ENCODE measurements at places on chromosomes 2 and 18.
A peak's percentile ranks its signal among the peaks of the same experiment; 100 is the strongest.

DNA sequence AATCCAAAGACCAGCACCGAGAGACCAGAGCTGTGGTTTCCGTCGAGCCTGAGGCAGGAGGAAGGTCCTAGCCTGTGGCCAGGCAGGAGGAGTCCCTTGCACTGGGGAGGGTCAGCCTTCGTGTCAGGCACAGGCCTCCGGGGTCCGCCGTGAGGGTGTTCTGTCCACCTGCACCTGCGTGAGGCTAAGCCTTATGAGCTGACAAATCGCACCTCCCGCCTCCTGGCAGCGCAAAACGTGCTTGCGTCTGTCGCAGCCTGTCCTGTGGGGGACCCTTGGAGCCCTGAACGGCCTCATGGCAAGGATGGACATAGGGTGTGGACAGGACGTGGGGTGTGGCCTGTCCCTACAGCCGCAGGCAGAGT, 73.3 kb downstream of the KCNG2 start:
- DNase-seq, result no peak

DNA sequence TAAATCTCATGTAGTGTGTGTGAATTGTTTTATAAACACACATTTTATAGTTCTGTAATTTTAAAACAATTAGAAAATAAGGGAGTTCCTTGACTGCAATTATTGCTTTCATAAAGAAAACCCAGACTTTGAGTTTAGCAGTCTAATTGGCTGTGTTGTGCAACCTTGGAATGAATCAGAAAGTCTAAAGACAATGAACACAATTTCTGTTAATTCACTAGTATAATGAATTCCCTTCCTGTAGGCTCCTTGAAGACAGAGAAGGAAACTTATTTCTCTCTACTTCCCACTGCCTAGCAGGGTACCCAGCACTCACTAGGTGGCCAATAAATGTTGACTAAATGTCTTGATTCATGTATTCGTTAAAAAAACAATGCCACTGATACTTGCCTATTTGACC, 79.9 kb downstream of the ANTXR1 start:
- no peak for DNase-seq

DNA sequence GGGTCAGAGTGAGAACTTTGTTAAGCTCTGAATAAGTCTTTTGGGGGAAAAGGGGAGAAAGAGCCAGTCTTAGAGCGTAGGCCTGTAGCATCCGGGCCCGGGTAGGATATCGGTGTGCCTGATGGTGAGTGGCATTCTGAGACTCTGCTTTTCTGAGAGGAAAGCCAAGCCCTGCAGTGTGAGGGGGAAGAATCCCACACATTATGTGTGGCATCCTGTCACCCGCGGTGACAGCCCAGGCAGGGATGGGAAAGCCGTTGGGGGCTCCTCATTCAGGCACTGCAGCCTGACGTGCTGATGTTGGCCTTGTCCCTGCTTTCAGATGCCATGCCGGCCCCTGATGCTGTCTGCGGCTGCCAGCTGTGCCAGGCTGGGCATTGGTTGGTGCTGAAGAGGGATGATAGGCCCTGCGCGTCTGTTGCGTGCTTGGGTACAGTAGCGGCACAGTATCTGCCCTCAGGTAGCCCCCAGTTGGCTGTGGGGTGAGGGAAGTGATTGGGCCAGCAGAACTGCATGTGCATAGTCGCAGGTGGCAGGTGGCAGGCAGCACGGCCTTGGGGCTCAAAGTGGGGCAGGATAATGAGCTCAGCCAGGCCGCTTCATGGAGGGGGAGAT, 37.6 kb downstream of the GLI2 start:
- no peak for DNase-seq

DNA sequence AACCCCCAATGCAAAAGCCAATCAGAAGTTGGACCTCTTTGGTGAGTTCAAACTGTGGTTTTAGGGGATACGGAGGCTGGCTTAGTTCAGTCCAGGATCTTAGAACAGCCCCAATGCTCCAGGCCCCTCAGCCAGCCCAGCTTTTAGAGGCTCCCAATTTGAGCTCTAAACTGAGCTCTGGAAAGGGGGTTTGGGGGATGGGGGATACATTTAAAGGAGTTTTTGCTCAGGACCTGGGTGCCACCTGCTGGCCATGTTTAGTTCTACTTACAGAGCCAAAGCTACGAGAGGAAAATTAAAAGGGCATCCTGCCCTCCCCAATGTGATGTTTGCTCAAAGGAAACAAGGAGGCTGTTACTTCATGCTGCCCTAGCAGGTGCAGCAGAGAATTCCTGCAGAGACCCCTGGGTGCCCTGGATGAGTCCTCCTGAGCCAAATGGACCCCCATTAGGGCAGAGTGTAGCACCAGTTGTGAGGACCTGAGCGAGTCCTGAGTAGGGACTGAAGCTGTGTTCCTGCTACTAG, 15.9 kb upstream of the TMEM214 start:
- DNase-seq, result peak; percentile 78

GRCh38 chr18:30999887-31000628, 42.5 kb downstream of the DSC3 start:
- DNase-seq, result no peak

GRCh38 chr18:12433829-12434540, 26.3 kb downstream of the PRELID3A start:
- no peak for DNase-seq

DNA sequence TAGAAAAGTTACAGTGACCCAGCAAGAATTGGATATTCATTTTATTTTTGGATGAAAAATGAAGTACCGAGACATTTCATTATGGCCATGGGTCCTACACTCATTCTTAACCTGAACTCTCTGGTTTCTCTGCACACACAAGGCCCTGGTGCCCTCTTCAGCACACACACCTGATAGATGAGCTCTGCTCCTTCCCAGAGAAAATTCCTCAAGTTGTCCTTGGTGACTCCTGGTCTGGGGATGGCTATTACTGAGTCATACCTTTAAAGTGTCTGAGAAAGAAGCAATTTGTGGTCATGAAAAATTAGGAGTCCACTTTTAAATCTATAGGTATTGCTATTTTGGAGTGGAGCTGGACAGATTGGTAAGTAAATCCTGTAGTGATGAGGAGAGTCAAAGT, 311.5 kb downstream of the CDH2 start:
- peak; percentile 19 for DNase-seq

DNA sequence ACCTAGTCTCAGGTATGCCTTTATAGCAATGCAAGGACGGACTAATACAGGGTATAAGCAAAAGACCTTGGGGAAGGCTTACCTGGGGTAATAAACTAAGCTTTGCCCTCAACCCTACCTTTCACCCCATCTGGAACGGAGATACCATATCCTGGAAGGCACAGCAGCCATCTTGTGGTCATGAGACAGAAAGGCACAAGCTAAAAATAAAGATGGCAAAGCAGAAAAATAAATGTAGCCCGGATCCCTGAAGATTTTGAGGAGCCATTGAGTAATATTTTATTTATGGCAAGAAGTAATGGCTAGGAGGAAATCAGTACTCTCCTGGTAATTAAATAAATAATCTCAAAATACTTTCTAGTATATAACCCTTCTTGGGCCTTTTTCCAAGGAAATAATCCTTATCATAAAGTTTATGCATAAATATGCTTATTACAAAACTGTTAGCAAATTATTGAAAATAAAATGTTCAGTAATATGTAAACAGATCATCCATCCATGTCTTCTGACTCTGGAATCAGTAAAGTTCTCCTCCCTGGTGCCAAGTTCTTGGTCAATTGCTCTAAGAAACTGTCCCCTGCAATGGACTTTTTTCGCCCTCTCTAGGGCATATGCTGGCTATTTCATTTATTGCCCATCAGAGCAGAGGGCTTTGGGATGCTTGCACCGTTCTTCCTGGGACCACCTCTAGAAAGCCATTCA, 198.7 kb downstream of the SPP2 start:
- DNase-seq, result no peak

DNA sequence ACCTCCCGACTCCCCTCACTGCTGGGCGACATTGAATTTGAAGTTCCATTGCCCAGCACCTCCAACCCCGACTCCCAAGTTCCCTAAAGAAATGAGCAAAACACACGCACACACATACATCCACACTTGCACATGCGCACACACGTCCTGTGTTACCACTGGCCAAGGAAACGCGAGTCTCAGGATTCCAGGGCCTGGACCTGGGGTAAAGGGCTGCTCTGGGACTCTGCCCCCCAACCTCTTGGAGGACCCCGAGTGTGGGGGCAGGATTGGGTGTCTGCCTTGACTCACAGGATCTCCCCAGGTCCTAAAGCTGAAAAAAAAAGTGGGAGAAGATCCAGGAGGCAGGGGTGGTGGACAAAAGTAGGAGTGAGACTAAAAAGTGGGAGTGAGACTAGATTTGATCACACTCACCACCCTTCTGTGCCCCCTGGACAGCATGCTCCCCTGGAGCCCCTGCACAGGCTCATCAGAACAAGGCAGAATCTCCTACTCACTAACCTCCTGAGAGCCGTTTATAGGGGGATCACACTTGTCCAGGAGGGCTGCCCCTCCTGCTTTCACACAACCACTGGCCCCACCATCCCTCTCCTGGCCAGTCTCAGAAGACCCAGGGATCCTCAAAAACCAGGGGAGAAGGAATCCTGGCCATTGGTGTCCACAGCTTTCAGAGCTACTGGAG, 202.2 kb downstream of the TNS1 start:
- no peak for DNase-seq

DNA sequence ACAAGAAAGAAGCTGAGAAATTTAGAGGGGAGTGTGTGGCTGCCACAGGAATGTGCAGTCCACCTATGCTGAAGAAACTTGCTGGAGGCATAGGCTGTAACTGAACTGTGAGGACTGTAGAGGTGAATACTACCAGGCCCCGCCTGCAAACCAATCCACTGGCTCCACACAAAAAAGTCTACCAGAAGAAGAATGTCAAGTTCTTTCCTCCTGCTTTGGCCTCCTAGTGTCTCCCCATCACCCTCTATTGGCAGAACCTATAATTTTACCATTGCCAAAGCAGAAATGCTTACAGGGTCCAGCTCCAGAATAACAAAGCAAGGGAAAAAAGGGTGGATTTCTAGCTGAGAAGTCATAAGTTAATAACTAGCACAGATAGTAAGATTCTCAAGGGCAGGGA, 5.9 kb upstream of the ATP5MC3 start:
- peak; percentile 12 for DNase-seq

DNA sequence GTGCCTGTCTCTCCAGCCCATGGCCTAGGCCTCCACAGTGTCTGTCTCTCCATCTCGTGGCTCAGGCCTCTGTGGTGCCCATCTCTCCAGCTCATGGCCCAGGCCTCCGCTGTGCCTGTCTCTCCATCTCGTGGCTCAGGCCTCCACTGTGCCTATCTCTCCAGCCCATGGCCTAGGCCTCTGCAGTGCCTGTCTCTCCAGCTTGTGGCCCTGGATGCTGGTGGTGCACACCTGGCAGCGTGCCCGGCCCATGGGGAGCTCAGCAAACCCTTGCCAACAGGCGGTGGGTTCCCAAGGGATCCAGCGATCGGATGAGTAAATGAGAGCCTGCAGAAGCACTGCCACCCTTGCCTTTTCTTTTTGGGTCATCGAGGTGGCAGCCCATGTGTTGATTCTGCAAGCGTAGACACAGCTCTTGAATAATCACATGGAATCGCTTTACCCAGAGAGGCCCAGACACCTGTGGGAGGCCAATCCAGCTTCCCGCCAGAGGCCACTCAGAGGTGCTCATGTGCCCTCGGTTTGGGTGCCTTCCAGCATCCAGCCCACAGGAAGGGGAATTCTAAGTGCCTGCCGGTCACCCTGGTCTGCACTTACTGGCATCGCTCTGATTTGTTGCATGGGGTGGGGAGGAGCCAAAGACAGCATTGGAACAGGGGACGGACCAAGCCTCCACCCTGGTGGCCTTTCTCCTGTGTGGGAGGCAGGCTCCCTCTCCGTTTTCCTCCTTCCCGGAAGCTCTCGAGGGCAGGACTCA, 101.8 kb upstream of the HDAC4 start:
- DNase-seq, result no peak

GRCh38 chr2:84077496-84077895, 381.6 kb downstream of the SUCLG1 start:
- DNase-seq, result peak; percentile 15

Data from fibroblast of upper back skin (primary cell).